ENCODE measurements at places on chromosomes 6 and 20.

DNA sequence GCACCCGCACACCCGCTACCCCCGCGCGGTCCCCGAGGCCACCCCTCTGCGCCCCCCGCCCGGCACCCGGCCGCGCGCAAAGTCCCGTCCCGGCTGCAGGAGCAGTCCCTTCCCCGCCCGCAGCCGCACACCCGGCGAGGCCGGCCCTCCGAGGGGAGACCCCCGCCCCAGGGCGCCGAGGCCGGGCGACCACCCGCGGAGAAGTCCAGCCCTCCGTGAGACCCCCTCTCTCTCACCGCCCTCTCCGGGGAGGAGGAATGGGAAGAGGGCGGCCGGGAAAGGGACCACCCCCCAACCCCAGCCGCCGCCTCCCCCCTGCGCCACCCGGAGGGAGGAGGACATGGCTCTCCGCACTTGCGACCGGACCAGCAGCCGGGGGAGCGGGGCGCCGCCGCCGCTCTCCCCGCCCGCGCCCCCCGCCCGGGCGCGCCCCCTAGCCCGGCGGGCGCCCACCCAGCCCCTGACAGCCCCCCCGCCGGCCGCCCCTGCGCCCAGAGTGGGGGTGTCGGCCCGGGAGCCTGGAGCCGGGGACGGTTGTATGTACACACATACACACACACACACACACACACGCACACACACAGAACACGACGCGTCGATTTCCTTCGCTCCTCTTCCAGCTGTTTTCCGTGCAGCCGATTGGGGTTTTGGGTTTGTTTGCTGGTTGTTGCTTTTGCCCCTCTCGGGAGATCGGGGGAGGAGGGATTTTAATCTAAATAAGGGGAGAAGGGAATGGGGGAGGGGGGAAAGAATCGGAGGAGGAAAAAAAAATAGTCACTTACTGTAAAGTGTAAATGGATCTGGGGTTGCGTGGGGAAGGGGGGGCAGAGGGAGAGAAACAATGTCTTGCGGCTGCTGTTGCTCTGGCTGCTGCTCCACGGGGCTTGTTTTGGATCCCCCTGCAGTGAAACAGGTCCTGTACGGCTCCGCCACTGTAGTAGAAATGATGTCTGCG is at the start of gene ATXN1:
Gene ATXN1, minus strand, starts transcription at position 945 of the 955 bp plus-strand sequence.
- peak; percentile 41 for DNase-seq

DNA sequence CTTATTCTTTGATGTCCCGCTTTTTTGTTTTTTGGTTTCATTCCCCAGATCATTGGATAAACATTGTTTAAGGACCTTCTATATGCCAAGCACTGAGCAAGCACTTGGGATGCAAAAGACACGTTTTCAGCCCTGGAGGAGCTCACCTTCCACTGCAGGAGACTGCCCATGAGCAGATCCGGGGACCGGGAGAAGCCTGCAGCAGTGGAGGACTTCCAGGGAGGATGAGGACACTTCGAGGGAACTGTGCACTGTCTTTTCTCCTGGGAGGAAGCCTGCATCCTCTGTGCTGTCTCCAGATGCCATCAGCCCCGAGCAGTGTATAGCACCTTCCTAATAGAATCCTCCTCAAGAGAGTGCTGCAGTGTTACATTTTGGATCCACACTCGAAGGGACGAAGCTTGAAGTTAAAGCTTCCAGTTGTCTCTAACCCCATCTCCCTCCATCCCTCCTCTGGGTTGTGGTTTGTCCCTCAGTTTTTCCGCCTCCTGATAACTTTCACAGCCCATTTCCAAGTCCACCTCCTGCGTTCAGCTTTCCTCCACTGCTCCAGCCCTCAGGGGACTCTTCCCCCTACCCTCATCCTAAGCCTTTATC is 5.8 kb upstream of the KCNG1 start:
- DNase-seq, result no peak

- DNase-seq, result no peak
These were observed 39.5 kb downstream of the FBXO5 start for GRCh38 chr6:152943260-152943897.

DNA sequence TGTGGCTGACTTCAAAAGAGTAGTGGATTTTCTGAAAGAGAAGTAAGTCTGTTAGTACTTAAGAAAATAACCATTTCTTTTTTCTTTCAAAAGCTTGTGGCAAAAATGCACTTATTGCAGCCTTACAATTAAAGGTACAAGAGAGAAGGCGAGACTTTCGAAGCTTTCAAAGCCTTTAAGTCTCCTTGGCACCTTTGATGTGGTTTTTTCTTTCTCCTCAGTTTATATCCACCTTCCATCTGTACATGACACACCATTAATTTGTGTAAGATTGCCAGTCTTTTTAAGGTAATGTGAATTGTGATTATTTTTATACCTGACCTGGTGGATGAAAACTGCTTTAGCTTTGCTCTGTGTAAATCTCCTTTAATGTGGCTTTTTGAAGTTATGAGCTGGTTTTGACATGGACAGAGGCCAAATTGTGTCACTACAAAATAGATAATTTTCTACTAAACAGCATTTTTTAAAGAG is 466.1 kb downstream of the CDKAL1 start:
- DNase-seq, result no peak

DNA sequence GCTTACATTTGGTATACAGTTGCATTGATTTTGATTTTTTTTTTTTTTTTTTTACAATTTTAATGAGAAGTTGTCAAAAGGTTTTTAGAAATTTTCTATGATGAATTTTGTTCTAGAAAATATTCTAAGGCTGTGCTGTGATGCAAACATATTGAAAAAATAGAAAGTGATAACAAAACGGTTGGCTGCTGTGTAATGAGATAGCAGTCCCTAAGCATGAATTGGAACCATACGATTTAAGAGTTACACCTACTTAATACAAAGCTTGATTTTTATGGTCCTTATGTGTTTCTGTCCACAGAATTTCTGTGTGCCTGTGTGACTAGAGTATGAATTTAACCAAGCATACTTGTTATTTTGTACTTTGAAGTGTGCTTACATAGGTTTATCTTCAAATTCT is 12.1 kb downstream of the HIVEP1 start:
- no peak for DNase-seq

- no peak for DNase-seq
These were observed at the start of gene NKAIN2 for GRCh38 chr6:123803504-123804013. Gene NKAIN2, plus strand, starts transcription at chr6:123803865.

DNA sequence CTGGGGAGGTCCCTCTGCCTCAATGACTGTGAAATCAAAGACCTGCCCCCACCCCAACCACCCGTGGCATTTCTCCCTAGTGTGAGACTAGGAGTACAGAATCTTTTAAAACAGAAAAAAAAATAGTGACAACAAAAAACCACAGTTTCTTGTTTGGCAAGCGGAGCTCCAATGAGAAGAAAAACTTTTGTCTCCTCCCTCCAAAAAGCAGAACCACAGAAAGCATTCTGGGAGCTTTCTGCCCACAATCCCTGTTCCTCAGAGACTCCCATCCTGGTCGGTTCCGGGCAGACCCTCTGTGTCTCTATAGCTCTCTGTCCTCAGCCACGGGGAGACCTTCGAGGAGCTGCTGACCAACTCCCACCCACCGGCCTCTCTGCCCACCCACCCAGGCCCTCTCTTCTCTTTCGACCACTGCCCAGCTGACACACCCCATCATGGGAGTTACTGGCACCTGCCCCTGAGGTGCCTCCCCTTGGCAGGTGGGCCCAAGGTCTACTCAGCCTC is 4.9 kb downstream of the PREX1 start:
- DNase-seq, result no peak

DNA sequence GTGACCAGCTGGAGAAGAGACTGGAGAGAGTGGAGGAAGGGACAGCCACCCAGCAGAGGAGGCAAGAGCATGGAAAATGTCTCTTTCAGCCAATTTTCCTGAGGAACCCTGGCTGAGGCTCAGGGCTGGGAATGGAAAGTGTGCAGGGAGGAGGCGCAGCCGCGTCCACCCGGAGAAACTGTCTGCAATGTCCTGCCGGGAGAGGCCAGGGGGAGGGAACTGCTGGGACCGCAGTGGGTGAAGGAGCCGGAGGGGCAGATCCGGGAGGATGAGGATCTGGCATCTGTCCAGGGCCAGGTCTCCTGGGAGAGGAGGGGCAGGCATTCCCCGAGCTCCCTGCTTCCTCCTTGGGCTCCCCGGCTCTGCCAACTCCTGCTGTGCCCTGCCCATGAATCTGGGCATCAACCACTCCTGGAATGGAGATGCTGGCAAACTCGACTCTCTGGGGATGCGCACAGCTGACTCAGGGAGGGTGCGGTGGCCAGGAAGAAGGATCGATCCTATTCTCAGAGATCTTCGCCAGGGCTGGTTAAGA is 17.4 kb upstream of the HM13 start:
- no peak for DNase-seq

DNA sequence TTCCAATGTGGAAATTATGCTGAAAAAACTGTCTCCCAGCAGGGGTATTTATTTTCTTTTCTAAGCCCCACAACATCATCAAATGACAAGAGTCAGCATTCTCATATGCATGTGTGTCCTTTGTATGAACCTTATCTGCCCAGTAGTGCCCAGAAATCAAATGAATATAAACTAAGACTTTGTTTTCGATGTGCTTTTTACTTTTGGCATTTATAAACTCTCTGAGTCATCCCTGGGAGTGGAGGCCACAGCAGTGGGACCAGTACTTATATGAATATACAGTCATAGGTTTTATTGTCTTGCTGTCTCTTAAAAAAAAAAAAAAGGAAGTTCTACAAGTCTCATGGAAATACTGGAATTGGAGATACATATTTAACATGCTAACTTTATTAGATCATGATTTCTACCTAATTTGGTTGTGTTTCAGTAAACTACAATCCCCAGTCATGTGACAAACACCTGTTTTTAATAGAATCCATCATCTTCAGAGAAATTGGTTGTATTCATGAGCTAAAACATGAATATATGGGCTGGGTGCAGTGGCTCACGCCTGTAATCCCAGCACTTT is 99.2 kb upstream of the TMEM181 start:
- no peak for DNase-seq

DNA sequence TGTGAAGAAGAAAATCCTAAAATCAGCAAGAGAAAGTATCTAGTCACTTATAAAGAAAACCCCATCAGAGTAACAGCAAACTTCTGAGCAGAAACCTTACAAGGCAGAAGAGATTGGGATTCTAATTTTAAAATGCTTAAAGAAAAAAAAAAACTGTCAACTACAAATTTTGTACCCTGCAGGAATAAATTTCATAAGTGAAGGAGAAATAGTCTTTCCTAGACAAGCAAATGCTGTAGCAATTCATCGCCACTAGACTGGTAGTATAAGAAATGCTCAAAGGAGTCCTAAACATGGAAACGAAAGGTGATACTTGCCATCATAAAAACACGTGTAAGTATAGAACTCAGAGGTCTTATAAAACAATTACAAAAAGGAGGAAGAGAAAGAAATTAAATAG is 54.4 kb downstream of the PDSS2 start:
- DNase-seq, result no peak

DNA sequence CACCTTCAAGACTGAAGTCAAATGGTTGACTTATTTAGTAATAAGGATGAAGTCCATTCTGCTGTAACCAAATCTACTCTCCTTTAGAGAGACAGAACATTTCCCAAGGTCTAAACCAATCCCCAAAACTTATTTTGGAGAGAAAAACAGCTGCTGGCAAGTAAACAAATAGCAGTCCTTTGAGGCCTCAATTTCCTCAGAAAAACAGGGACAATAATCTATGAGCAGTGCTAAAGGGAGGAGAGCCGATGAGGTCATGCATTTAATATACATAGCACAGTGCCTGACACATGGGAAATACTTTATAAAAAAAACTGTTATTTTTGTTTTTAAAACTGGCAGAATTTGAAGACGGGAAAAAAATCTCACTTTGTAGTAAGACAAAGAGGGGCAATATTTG is 526.0 kb downstream of the EPM2A start:
- no peak for DNase-seq

DNA sequence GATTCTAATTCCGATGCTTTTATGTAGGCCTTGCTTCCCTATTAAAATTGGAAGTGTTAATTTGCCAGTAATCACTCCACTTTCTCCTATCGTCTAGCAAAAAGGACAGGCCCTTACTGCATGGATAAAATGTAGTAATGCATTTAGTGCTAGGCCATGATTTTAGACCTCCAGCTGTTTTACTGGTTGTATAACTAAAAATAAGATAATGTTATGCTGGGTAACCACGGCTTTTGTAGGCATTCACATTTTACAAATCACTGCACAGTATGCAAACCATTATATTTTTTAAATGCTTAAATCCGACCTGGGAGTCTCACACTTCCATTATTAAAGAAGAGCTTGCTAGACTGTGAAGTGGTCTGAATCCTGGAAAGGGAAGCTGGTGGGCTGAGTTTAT is 179.5 kb downstream of the TFAP2A start:
- DNase-seq, result no peak

- no peak for DNase-seq
These were observed 26.9 kb downstream of the RFPL4B start for GRCh38 chr6:112373866-112374520.

DNA sequence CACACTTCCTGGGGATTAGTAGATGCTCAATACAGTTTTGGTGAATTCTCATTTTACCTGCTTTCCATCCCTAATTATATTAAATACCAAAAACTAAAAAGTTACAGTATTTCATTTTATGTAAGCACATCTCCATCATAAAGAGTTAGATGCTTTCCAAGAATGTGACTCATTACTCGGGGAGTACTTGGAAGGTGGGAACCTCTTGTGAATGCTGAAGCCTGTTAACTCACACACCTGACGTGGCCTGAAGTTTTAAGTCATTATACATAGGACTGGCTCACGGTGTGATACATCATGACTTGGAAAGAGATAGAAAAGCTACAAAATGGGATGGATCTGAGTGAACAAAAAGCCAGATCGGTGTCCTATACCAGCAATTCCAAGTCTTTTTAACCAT is 2.2 kb upstream of the OSER1 start:
- no peak for DNase-seq

DNA sequence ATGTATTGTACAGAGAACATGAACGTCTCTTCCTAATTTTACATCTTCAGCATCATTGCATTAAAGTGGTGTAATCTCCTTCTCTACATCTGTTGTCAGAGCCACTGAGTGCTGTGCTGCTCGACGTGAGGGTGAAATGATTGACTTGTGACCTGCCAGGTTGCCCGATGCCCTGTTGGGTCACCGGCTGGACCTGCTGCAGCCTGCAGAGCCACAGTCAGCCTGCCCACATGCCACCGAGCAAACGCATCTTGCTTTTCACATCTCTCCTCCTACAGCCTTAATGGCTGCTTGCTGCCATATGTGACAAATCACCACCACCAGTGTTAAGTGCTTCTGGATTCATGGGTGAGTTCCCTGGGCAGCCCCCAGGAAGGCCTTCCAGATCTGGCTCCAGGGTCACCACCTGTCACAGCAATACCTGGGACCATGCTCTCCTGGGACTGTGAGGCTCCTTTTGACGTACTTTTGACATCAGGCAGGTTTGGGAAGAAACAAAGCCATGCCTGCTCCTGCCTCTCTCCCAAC is 80.3 kb downstream of the ASXL1 start:
- DNase-seq, result no peak

Measured in CD4-positive, alpha-beta T cell treated with Interferon gamma for 1 hour (primary cell).